CD4-positive, alpha-beta T cell treated with Interleukin-6 for 4 hours (primary cell): ENCODE measurements at places on chromosomes 7 and 10.

DNA sequence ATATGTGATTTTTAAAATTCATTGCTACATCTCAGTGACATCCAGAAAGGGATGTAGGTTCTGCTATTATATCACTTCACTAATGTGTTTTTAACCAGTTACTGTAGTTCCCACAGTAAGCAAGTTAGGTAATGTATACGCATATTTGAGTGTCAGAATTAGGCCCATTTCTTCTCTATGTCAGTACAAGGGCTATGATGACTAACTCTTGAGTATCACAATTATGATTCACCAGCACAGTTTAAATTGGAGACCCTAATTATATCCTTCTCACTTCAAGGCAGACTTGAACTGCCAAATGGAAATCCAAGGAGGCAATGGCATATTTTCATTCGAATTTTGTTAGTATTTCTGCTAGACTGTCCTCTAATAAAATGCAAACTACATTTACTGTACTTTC lies 23.6 kb downstream of the BZW2 start:
- no peak for DNase-seq

GRCh38 chr10:130202984-130203621 lies 66.9 kb downstream of the GLRX3 start:
- no peak for DNase-seq

GRCh38 chr7:137652721-137653120 lies 194.1 kb downstream of the DGKI start:
- DNase-seq, result no peak

DNA sequence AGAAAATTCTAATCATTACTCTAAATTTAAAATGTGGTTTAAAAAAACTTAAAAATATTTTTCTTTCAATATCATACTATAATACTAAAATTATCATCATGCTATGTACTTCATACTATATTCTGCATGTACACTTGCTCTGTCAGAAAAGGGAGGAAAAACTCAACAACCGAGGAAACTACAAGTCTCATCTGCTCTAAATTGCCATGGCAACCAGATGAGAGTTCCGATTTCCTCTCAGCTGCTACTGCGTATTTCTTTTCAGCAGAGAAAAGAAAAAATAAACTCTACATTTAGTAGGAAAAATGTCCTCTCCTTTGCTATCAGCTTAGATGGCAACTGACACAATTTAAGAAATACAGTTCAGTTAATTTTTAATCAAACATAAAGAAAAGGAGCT lies 178.9 kb downstream of the SRPK2 start:
- peak; percentile 21 for DNase-seq

- DNase-seq, result no peak
These were observed 25.1 kb downstream of the DOCK1 start for GRCh38 chr10:126930131-126930882.

DNA sequence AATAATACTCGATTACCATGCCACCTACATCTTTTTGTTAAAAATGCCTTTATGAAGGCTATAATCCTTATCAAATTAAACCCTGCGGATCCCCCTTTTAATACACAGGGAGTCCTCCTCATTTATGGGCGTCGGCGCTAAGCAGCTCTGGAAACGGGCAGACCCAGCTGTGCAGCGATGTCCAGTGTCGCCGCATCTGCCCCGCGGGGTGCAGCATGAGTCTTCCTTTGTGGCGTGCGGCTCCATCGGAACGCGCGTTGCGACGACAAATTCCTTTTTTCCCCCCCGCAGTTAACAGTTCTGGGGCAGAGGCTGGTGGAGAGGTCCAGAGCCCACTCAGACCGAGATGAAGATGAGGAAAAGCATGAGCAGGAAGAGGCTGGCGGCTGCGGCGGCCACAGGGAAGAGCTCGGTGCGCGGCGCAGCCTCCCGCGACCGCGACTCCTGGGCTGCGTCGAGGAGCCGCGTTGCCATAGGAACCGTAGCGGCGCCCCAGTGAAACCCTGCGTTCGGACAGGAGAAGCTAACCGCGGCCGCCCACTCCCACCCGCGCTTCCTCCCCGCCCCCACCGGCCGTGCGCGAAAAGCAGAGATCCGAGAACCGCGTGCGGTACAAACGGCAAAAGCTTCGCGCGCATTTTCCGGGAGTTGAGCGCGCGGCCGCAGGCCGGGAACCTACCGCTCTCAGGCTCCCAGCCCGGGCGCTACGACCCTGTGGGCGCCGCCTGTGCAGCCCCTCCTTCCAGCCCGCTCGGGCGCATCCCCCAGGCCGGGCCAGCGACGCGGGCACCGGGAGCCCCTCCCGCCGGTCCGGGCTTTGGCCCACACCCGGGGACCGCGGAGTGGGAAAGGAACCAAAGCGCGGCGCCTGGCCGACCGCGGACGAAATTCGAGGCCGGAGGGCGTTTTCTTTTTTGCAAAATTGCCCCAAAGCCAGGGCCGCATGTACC lies 130.6 kb downstream of the SPAG6 start:
- peak; percentile 11 for DNase-seq

GRCh38 chr10:90966146-90966545 lies 45.3 kb upstream of the ANKRD1 start:
- no peak for DNase-seq

DNA sequence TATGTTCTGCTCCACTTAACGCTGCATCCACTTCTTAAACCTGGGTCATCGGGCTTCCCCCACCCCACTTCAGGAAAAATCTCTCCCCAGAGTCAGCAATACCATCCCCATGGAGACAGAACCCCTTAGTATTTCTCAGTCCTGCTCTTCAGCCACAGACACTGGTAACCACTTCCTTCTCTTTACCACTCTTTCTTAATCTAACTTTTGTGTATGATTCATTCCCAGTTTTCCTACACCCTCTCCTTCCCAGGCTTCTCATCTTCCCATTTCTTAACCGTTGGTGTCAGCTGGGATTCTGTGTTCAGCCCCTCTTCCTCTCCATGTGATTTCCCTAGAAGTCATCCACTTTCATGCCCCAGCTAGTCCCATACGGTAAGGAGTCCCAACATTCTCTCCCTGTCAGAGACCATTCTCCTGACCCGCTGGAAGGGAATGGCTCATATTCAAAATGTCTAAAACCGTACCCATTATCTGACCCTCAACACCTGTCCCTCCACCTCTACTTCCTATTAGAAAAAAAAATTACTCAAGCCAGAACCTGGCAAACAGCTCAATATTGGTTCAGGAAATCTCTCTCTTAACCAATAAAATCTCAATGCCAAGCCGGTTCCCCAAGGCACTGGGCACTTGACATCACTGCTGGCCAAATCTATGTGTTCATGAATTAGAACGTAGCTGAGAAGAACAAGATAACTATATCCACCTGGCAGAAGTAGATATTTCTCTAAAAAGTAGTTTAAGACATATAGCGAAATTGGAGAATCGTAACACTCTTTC lies 89.4 kb downstream of the DGKI start:
- no peak for DNase-seq

GRCh38 chr10:35035606-35036005 lies 54.5 kb downstream of the CUL2 start:
- DNase-seq, result no peak

DNA sequence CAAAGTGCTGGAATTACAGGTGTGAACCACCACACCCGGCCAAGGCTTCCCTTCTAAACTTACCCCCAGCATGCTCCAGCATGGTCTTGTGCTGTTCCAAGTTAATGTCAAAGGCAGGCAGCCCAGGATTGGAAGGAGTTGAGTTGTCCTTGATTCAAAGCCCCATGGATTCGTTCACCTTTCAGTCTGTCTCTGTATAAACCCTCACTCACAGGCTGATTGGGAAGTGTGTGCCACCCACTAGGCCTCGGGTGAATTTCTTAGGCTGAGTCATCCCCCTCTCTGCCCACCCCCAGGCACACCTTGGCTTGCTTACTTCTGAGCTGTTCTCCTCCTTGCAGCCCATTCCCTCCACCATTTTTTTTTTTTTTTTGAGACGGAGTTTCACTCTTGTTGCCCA lies 13.3 kb upstream of the PRDX3 start:
- DNase-seq, result no peak

DNA sequence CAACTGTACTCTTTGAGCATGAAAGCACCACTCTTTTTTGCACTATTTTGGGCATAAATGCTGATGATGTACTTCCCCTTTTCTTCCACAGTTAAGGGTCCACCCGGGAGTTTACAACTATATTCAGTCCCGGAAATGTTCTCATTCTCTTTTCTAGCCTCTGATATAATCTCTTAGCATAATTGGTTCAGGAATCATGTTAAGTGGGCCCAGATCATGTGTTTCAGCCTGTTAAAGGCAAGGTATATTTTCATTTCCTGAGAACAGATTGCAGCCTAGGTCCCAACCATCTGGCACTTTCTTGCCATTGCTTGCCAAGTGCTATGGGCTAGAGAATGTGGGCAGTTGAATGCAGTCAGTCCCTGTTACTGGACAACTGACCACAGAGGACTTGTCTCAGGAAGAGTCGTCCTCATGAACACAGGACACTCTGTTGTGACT lies 111.4 kb upstream of the GLCCI1 start:
- no peak for DNase-seq
